ENCODE measurements at places on chromosomes 4 and X.

DNA sequence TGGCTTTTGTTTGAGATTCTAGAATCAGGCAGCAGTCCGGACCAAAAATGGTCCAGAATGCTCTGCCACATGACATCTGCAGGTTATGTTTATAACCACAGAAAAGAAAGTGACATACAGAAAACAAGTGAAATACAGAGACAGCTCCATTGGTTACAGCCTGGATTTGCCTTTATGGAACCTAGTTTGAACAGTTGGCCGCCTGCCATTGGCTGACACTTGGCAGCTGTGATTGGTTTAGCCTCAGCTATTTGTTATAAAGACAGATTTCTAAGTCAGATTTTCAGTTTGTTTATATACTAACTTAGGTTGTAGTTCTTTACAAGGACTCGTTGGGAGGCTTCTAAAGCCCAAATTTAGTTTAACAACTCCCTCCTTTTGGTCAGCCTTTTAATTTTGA, 40.8 kb upstream of the IL9R start:
- no peak for DNase-seq

DNA sequence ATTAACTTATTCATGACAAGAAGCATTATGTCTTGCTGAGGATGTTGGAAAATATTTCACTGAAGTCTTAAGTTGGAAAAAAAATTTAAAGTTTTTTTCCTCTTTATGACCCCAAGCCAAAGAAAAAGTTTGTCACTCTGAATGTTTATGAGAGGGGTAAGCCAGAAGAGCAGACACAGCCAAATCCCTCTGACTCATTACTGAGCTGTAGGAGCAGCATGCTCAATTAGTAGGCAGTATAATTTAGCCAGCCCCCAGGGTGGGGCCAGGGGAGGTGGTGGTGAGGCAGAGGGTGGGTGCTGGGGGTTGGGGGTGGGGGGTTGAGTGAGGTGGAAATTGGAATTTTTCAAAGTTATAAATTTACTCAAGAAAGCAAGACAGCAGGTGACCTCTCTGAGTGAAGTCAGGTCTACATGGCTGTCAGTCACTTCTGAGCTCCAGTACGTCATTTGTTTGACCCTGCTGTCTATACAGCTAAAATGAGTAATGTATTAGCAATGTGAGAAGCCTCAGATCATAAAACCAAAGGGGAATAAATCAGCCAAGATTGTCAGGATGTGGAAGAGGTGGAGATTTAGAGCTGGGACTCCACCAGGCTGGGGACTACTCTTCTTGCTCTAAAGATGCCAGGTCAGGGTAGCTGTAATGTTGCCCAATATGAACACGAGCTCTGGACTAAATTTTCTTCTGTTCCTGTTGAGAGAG, 98.8 kb upstream of the NDP start:
- DNase-seq = no peak

- no peak for DNase-seq
These were observed 38.6 kb downstream of the TRPC5 start for GRCh38 chrX:112043997-112044396.

- no peak for DNase-seq
These were observed 180.5 kb downstream of the GLUD2 start for GRCh38 chrX:121227888-121228287.

Data from effector memory CD8-positive, alpha-beta T cell (primary cell).